ENCODE measurements at places on chromosomes 3 and 15.

- no peak for DNase-seq
Observed at GRCh38 chr3:150460484-150460883, 52.4 kb downstream of the TSC22D2 start.

DNA sequence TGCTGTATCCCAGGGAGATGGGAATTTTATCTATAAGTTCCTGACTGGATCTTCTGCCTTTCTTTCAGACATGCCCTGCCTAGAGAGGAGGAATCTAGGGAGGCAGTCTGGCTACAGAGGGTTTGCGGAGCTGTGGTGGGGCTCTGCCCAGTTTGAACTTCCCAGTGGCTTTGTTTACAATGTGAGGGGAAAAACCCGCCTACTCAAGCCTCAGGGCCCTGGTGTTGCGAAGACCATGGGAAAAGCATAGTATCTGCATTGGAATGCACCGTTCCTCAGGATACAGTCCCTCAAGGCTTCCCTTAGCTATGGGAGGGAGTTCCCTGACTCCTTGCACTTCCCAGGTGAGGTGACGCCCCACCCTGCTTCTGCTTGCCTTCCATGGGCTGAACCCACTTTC is 168.7 kb downstream of the TMEM108 start:
- DNase-seq = no peak

DNA sequence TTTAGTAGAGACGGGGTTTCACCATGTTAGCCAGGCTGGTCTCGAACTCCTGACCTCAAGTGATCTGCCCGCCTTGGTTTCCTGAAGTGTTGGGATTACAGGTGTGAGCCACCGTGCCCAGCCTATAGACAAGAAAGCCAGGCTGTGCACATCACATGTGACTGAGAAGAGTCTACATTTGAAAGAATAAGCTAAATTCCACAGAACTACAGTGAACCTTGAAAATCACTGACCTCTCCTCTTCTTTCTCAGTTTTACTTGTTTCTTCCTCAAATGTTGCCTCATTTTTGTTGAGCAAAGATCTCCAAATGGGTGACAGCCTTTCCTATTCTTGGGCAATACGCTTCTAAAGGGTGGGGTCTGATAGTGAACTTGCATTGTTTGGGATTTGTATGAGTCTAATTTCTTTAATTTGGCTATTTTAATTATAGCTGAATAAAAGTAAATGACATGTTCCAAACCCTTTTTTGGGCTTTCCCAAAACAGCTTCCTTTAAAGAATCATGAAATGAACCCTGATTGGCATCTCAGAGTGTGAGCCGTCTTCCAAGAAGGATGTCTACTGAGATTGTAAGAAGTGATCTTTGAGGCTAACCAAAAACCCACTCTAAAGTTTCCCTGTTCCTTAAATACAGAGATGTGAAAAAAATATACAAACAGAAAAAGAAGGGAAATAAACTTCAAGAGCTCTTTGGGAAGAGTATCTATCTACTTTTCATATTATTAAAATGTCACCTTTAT is 21.6 kb upstream of the SPTBN5 start:
- DNase-seq = no peak

DNA sequence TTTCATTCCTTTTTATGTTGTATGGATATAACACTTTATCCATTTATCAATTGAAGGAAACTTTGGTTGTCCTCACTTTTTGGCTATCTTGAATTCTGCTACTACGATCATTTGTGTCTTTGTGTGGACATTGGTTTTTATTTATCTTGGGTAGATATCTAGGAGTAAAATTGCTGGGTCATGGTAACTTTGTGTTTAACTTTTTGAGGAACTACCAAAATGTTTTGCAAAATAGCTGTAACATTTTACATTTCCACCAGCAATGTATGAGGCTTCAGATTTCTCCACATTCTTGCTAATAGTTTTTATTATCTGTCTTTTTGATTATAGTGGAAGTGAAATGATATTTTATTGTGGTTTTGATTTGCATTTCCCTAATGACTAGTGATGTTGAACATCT is 55.6 kb downstream of the TLNRD1 start:
- DNase-seq = no peak

- no peak for DNase-seq
Observed at GRCh38 chr15:85003593-85004312, 22.1 kb downstream of the PDE8A start.

GRCh38 chr3:20760981-20761380 is 575.0 kb upstream of the SGO1 start:
- DNase-seq = no peak

- DNase-seq = no peak
Observed at GRCh38 chr3:22858486-22858885, 344.6 kb upstream of the UBE2E2 start.

GRCh38 chr15:99249270-99249841 is at the start of gene TTC23:
TSS of gene TTC23 (minus strand) at chr15:99249581. CDS start at chr15:99228712, 20,869 bp downstream.
- peak; percentile 98 for DNase-seq

DNA sequence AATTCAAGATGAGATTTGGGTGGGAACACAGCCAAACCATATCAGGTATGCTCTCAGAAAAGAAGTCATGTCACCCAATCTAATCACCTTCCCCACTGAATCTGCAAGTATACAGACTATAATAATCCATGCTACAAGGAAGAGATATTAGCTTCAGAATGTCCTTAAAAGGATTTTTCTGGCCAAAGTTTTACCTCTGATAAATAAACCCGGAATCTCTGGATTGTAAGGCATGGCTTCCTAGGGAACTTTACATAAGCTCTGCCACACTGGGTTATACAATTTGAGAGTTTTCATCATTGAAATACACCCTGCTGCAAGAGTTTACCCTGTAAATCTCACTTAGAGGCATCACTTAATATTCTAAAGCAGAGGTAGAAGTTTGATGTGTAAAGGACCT is 330.5 kb upstream of the KCNMB2 start:
- DNase-seq = no peak

GRCh38 chr3:192545333-192545732 is 182.0 kb downstream of the FGF12 start:
- DNase-seq = no peak

- DNase-seq = no peak
Observed at GRCh38 chr15:83889995-83890394, 236.1 kb downstream of the ADAMTSL3 start.

DNA sequence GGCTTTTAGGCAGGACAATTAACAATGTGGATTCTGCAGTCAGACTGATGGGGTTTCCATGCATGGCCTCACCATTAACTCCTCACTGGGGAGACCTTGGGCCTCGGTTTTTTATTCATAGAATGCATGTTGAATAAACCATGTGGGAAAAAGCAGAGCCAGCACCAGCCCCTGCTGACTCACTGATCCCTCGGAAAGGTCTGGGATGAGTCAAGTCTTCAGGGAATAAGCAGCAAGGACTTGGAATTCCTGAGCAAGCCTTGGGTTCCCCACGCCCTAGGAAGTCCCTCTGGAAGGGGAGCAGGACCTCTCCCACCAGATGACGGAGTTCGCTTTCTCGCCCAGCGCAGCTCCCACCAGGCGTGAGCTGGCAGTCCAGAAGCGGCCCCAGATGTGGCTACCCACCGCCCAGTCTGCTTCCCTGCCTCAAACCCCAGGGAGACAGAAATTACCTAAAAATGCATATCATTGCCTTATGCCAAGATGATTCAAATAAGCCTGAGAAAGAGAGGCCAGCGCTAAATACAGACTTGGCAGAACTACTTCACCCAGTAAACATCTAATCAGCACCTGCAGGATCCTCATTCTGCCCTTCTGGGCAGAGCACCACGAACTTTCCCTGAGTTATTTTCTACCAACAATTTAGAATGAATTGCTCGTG is 45.4 kb downstream of the BTD start:
- DNase-seq = peak; percentile 83

DNA sequence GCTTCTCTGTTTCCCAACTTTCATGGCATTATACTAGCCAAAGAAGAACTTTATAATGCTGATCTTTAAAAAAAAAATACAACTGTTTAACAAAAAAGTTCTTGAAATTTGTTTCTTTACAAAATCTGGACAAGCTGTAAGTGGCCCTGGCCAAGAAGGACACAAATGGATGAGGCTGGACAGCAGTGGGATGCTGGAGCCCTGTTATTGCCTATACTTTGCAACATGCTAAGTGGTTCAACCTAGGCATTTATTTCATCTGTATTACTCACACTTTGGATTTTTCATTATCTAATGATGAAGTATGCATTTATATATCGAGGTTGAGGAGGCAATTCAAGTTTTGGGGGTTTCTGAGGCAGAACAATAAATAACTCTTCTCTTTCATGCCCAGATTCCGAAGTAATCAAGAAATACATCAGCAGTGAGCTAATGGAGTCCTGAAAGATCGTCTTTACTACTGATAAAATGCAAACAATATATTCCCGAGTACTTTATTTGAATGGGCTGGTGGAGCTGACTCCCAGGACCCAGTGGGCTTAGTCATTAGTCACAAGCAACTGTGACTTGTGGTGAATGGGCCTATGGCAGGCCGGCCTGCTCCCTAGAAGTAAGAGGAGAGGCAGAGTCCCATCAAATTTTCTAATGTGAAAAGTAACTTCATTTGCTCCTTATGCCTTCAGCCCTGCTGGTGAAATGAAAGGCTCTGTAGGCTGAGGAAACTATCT is 177.3 kb upstream of the DPH6 start:
- DNase-seq = no peak

- DNase-seq = no peak
Observed at GRCh38 chr15:64653757-64654156, 121.6 kb downstream of the RBPMS2 start.

DNA sequence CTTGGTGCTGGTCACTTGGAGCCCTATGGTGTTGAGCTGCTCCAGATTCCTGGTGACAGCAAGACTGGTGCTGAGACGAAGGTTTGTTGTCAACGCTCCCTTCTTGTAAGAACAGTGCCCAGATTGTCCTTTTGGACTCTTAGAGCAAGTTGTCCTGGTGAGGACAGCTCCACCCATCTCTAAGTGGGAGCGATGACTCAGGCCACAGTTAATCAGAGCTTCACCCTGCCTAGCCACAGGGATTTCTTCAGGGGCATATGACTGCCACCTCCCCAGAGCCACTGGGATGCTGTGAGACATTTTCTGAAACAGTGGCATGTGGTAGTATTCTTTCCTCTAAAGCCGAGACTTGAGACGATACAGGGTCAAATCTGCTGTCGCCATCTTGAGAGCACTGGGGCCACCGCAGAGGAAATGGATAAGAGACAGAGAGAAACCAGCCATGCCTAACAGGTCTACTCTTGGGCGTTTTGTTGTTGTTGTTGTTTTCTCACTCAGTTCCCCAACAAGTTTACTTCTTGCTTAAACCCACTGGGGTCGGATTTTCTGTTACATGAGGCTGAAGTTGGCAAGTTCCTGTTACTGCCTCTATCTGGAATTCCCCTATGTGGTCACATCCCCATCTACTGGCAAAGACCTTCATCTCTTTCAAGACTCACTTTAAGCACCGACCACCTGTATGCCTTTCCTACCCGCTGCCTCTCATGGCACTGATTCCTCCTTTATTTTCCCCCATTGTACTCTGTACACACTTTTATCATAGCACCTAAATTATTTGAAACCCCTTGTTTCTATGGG is 16.0 kb upstream of the PCOLCE2 start:
- no peak for DNase-seq

DNA sequence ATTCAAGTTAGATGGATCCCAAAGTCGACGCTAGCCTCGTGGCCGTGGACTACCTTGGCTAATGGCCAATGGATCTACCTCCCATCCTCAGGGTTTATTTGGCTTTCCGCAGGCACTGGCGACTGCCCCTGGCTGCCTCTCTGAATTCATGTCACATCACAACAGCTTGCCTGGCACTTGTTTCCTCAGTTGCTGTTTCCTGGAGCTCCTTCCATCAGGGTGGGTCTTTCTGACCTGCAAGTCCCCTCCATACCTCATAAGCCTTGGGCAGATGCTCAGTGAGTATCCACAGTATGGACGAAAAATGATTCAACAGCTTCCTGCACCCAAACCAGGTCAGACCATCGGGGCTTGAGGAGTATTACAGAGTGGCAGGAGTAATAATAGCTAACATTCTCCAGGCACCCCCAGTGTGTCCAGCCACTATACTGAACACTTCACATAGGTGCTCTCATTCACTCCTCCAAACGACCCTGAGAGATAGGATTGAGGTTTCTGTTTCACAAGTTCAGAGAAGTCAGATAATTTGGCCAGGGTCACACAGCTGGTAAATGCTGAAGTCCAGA is 311.5 kb downstream of the TLE3 start:
- no peak for DNase-seq

DNA sequence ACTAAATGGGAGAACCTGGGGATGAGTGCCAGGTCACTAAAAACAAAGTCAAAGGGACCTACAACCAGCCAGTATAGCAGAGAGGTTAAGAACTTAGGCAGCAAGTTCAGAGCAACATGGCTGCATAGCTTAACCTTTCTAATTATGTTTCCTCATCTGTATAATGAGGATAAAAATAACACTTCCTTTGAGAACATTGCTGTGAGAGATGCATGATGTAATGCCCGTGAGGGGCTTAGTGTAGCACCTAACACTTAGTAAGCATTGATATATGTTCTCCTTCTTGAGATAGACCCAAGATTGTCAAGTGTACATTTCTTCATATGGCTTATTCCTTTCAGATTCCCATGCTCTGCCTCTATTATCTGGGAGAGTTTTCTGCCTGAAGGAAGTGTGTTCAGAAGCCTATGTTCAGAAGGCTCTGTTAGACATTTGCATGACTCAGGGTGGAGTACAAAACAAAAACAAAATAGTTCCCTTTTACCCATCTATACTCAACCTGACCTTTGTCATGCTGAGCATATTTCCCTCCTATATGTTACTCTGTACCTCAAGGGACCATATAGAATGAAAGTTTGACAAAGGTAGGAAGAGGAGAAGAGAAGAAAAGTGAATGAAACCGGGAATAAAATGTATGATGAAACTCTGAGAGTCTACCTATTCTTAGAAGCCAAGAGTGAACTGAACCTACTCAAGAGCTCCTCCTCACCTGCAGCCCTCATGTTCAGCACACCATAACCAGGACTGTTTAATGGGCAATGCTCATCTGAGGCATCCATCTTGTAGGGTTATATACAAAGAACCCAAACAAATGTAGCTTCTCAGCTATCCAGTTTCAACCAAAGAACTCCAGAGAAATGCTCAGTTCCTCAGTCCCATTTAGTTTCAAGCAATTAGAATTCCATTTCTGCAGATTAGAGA is 70.7 kb upstream of the KCNMB2 start:
- no peak for DNase-seq

DNA sequence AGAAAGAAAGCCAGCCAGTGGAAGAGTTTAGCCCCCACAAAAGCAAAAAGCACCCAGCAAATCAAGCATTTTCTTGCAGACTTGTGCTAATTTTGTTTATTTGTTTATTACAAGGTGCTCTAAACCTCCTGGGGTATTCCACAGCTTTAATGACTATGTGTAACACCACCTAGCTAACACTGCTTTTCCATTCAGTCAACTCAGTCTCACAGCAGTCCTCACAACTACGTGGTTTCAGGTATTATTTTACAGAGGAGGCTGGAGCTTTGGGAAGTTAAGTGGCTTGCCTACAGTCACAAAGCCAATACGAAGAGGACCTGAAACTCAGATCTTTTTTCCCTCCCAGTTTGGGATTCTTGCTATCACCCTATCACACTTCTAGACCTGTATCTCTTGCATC is 14.8 kb downstream of the SOX14 start:
- DNase-seq = no peak

GRCh38 chr3:39196671-39197356 is 4.4 kb upstream of the XIRP1 start:
- DNase-seq = peak; percentile 54

GRCh38 chr15:68739390-68740080 is 81.2 kb downstream of the ANP32A start:
- DNase-seq = peak; percentile 28

- no peak for DNase-seq
Observed at GRCh38 chr3:78992400-78992799, 775.4 kb downstream of the ROBO1 start.
